Skin of body (tissue), 3 donors: ENCODE measurements at places on chromosomes 7 and 10. TPM values are rescaled to one million over a fixed set of nuclear protein-coding genes. Genes with fewer than 3 reads are reported as not detected.
A peak's percentile ranks its signal among the peaks of the same experiment; 100 is the strongest.

DNA sequence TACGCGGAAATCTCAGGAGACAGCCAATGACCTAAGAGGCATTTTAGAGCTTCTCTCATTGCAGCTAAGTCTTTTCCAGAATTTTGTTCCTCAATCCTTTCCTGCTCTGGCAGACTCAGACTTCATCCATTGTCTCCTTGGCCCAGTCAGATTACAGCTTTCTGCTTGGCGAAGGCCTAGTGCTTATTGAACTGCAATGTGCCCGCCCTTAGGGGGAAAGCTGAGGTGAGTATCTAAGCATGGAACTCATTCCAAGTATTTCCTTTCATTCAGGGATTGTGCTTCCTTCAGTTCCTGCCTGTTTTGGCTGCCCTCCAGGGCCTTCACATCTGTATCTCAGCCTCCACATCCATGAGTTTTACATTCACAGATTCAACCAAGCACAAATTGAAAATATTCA is 37.5 kb downstream of the PRLHR start:
- DNase-seq, result no peak

DNA sequence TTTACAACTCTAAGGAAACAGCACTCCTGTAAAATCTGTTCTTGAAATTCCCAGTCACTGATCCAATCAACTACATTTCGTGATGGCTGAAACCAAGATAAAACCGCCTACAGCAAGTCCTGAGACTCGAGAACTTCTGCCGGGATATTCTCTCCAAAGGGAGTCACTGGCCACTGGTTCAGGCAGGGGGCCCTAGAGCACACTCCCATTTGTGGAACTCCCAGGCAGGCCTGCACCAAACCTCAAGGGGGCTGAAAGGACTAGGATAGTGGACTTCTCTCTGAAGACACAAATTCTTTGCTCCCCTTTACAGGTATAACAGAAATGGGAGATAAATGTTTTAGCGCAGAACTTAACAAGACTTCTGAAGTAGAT is 16.3 kb downstream of the CYTH3 start:
- no peak for DNase-seq

DNA sequence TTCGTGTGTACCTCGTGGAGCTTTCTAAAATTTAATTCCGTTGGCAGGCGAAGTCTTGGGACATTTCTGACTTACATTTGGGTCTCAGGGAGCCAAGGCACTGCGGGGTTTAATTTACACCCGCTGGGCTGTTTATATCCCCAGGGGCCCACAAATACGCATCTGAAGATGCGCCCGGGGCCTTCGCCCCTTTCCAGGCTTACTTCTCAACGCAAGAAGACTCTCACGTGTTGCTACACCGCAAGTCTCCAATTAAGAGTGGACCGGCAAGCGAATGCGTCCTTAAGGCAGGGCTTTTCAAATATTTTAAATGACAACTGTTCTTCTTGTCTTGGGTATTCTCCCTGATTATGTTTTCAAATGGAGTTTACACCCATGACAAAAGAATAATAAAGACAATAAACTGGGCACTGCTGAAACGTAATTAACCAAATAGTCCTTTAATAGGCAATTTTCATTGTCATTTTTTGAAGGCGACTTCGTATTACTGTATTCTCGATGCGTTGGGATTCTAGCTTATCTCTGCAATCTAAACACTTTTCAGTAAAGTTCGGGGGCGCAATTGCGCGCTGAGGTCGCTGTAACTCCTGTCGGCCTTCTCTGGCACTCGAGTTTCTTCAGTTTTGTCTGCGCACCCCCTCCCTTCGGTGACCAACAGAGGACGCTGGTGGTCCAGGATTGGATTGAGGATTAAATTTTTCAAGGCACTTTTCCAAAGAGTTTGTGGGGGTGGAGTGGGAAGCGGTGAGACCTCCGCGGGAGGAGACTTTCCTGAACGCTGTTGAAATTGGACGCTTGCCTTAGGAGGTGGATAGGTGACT is 837 bp upstream of the IGFBP3 start:
- DNase-seq, result peak; percentile 88

TMEM26 gene
- 5.1 TPM for total RNA-seq
